ENCODE measurements at places on chromosomes 7 and 10.

GRCh38 chr7:27207348-27207985, 7.6 kb upstream of the HOXA13 start:
- DNase-seq: no peak

- DNase-seq: no peak
Observed at GRCh38 chr10:129970465-129971364, 6.6 kb upstream of the EBF3 start.

GRCh38 chr7:134645935-134646334, 718 bp upstream of the BPGM start:
- DNase-seq: no peak

DNA sequence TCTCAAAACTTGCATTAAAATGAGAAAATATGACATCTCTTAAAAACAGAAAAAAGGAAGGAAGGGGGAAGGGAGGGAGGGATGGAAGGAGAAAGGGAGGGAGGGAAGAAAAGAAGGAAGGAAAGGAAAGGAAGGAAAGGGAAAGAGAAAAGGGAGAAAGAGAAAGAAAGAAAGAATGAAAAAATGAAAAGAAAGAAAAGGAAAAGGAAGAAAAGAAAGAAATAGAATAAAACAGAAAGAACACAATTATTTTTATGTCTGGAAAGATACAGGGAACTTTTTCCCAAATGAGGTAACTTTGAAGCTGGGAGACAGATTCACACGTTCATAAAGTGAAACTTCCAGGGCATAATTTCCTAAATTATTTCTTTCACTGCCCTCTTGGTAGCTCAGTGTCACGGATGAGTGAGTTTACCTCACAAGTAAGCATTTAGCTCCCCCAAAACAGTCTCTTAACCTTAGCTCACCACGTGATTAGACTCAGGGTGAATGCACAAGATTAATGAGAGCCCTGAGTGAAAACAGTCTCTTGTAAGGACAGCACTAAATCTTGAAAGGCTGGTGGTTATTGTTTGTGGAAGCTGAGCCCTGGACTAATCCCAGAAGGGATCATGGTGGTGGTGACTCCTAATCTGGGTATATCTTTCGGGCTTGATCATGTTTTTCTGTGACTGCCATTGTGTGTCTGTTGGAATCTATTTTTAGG, 74.1 kb upstream of the HDAC9 start:
- DNase-seq: no peak

DNA sequence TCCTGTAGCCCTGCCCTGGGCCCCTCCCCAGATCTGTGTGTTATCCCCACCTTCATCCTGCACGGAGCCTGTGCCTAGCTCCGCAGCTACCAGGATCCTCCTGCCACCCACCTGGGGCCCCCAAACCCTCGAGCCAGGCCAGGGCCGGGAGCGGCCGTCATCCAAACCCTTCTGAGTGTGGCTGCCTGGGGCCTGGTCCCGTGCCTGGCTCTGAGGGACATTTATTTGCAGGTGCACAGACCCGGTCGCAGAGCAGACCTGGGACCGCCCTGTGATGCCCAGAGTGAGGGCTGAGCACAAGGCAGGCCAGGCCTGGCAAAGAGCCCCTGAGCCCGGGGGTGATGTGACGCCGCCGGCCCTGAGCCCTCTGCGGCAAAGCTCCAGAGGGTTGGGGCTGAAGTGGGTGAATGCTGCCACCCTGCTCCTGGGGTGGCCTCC, 27.4 kb upstream of the INPP5A start:
- DNase-seq: no peak

DNA sequence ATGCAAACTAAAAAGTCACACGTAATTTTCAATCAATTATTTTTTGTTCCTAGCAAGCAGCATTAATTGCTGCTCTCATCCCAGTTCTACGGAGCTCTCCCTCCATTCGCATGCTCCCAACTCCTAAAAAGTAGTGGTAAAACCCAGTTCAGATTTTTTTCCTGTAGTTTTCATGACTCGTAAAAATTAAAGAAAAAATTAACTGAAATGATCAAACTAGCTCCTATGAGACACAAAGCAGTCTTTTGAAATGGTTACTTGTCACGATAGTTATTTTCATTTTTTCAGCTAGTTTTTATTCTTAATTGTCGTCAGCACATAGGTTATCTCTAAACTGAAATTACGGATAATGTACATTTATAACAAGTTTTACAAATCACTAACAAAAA, 1.8 kb downstream of the HNRNPA2B1 start:
- DNase-seq: no peak

DNA sequence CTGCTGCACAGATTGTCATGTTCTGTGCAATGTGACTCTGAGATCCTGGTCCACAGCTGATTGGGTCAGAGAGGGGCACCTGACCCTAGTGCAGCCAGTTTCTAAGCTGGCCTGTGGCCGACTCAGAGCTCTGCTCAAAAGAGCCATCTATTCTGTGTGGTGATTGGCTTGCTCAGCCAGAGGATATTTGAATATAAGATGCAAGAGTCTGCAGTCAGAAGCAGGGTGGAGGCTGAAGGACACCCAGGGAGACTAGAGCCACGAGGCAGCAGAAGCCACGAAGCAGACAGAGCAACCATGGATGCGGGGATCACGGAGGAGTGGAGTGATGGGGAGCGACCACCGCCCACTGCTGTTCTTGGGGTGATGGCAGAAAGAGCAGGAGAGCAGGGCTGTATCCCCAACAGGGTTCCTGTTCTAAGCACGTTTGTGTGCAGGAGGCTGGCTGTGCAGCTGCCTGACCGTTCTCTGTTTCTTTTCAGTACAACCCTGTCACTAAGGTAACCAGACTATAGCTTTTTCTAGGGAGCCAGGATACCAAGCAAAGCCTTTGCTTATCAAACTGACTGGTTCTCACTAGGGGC, 19.5 kb upstream of the RHEB start:
- no peak for DNase-seq

GRCh38 chr10:116069856-116070255, 203.2 kb downstream of the GFRA1 start:
- DNase-seq: no peak
